H7 (cell line): ENCODE measurements at places on chromosomes 2 and 18. TPM values are rescaled to one million over a fixed set of nuclear protein-coding genes. Genes with fewer than 3 reads are reported as not detected.

DNA sequence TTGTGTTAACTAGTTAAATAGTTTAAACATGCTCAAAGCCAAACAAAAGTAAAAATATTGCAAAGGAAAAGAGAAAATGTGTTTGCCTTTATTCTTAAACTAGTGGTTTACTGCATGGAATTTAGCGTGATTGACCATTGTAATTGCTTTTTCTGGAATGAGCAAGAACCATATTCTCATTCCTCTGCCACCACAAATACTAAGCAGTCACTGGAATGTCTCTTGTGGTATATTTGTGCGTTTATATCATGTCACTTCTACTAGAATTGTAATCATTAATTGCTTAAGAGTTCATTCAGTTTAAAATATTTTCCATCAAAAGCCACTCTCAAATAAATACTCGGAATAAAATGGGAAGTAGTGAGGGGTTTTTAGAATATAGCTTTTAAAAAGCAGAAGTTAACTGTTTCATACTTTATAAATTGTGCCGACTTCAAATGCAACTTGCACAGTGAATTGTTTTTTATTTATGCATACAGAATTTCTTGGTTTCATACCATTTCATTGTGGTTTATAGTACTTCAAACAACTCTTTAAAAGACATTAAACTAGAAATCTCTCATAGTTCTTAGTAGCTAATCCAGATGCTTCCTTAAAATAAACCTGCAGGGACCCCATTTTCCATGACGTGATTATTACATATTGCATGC is 288.1 kb downstream of the EPHA4 start:
- DNase-seq: no peak

NMUR1 gene
- 0.10 and 0.22 TPM in 2 replicates for total RNA-seq

DNA sequence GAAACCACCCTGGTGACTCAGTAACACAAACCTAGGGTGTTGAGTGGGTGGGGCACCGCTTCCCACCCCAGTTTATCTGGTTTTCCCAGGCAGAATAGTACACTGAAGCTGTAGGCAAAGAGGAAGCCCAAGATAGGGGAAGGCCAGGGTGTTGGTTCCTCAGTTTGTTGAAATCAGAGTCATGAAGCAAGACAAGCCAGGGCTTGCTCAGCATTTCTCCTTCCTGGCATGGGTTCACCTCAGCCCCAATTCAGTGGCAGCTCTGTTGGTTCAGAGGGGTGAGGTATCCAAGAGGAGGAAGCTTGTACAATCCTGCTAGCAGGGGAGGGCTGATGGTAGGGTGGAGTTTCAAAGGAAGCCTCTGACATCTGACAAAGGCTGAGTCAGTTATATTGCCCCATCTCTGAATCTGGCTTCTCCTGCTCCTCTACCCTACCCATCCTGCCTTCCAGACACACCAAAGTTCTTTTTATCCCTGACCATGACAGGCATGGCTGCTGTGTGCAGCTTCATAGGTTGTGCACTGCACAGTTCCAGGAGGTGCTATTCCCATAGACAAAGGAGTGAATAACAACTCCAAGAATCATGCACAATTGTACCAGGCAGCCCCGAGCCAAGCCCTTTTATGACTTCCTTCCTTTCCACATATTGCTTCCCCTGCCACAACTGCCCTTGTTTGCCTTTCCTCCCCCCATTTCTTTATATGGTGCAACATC is 24.9 kb upstream of the RAB10 start:
- DNase-seq: no peak

DNA sequence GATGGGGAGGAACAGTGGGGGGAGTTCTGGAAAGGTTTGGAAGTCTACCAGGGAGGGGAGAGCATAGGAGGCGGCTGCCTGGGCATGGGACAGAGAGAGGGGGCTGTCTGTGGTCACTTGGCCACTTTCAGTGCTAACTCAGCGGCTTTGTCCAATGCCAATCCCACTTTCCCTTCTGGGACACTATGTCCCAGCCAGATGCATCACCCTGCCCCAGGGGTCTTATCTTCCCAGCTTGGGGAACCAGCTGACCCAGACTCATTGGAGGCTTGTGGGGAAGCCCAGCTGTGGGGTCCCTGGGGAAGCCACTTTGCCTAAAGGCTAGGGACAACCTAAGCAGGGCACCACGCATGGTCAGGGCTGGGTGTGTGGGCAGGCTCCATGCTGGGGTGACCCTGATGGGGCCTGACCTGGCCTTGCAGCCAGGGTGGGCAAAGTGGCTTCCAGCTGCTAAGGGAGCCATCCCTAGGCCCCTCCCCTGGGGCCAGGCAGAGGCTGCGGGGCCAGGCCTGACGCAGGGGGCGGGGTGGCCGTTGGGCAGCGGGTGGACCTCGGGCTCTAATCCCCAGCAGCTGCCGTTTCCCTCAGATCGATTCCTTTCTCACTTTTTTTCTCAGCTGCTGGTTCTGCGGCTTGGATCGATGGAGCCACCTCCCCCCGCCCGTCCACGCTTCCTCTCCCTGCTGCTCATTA is 1.6 kb upstream of the ASIC4 start:
- peak; percentile 80 for DNase-seq

DNA sequence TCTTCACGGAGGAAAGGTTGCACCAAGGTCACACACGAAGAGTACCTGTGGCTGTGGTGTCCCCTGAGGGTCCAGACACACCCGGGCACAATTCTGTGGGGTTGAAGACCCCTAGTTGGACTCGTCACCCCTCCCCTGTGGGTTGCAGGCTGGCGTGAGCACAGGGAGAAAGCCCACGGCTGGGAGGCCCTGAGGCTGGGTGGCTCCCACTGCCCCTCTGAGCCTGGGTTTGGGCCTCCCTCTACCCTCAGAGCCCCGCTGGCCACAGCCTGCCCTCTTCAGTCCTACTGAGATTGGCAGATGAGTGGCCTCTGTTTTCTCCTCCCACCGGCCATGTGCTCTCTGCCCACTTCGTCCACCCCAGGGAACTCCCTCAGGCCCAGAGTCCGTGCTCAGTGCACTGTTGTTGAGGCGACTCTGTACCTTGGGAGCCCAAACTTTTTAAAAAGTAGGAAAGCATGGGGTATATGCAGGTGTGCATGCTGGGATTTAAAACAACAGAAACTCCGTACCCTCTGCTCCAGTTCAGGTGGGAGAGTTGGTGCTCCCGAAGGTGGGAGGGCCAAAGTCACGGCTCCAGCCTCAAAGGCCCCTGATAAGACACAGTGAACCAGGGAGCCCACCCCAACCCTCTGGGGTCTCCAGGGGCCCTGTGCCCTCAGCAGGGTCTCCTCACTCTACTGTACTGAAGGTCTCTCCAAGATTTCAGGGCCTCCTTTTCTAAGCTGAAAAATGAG is 19.1 kb downstream of the RAMP1 start:
- DNase-seq: peak; percentile 48

GRCh38 chr18:48356151-48356745 is 52.9 kb downstream of the ZBTB7C start:
- no peak for DNase-seq

NDUFS1 gene
- 93.7 and 115 TPM in 2 replicates for total RNA-seq

LAMA1 gene
- 17.2 and 17.5 TPM in 2 replicates for total RNA-seq

DNA sequence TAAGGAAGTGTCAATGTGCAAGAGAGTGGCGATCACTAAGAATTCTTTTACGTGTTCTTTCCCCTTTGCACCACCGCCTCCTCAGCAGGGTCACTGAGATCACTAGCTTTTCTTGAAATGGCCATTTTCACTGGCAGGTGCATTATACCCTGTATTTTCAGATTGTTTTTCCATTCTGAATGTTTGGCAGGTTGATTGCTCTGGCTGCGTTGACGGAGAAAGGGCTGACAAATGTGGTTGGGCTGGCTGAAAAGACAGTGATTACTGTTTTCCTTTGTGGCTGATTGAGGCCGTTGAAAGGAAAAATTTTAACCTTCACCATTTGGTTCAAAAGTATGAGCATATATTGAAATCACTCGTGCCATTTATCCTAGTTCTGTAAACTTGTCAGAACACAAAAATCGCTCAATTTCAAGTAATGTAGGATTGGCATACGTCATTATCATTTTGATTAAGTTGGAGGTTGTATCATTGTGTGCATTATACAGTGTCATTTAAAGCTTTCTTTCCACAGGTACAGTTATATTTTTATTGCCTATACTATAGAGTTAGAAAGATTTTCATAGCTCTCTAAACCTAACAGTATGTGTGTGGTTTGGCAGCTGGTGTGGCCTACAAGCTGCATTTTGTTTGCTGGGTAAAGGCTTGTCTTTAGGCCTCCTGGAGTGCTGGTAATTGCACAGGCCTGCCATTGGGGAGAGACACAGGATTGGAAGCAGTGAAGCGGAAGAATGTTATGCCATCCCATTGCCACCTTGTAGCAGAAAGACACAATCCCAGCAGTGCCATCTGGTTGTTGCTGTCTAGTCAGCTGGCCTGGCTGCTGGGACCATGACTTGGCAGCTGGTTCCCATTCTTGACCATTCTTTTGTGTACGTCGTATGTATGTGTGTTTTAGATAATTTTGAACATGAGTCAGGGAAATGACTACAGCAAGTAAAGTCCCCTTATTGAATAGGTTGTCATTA is 36.7 kb downstream of the DYNC1I2 start:
- peak; percentile 27 for DNase-seq

DNA sequence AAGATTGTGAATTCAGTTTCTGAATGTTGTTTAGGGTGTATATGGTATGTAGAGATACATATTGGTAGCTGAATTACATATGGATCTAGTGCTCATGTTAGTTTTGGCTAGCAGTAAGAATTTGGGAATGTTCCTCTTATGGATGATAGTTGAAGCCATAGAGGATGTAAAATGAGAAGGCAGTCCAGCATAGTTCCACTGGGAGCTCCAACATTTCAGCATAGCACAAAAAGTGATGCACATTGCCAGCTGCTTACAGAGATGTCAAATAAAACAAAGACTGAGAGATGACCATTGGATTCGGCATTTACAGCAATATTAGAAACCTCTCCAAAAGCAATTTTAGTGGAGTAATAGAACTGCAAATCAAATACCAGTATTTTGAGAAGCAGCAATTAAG is 77.4 kb downstream of the EML4 start:
- no peak for DNase-seq

DNA sequence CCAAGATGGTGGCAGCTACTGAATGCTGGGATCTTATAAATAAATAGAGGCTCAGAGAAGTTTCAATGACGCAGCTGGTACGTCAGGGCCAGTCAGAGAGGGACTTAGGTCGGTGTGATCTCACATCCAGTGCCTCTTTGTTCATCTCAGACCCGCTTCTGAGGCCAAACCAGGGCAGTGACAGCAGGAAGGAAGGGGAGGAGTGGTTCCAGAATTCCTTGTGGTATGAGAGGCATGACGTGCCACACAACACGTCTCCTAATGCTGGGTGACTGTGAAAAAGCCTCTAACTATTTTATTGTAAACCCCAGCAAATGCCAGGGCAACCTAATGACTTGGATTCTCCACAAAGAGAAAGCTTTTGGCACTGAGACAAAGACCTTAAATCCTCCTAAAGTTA is 423.3 kb downstream of the LPIN1 start:
- DNase-seq: no peak

GRCh38 chr2:216206041-216206703 is 97.0 kb downstream of the XRCC5 start:
- no peak for DNase-seq

RPRM gene
- 84.1 and 92.3 TPM in 2 replicates for total RNA-seq

DNA sequence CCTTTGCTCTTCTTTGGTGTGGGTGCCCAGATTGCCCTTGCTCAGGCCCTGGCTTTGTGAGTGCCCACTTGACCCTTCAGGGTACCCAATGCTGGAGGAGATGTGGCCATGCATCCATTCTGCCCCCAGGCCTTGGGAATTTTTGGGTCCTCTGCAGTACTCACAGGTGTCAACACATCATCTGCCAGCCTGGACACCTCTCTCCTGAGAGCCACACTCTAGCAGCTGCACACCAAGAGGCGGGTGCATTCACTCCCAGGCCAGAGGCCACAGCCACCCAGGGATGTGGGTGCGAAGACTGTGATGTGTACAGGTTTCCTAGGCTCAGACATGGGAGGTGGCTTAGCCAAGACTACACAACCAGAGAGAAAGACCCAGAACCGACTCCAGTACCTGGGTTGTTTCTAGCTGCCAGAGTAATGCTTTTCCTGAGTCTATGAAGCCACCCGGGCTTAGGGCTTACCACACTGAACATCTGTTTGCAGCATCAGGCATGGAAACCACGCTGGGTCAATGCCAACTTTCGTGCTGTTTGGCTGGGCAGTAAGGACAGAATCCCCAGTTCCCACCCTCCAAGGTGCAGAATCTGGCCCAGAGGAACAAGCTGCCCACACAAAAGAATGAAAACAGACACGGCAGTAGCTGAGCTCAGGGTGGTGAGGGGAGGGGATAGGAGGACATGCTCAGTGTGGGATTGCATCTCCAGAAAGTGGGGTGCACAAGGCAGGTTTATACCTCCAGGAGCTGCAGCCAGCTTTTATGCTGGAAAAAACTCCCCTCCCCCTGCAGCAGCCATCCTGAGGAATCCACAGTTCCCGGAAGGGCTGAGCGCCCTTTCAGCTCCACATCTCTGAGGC is 40.1 kb downstream of the KCNF1 start:
- no peak for DNase-seq

GRCh38 chr18:49055754-49056172 is 105.0 kb upstream of the SMAD7 start:
- no peak for DNase-seq

INPP5D gene
- 1.7 and 5.2 TPM in 2 replicates for total RNA-seq

DNA sequence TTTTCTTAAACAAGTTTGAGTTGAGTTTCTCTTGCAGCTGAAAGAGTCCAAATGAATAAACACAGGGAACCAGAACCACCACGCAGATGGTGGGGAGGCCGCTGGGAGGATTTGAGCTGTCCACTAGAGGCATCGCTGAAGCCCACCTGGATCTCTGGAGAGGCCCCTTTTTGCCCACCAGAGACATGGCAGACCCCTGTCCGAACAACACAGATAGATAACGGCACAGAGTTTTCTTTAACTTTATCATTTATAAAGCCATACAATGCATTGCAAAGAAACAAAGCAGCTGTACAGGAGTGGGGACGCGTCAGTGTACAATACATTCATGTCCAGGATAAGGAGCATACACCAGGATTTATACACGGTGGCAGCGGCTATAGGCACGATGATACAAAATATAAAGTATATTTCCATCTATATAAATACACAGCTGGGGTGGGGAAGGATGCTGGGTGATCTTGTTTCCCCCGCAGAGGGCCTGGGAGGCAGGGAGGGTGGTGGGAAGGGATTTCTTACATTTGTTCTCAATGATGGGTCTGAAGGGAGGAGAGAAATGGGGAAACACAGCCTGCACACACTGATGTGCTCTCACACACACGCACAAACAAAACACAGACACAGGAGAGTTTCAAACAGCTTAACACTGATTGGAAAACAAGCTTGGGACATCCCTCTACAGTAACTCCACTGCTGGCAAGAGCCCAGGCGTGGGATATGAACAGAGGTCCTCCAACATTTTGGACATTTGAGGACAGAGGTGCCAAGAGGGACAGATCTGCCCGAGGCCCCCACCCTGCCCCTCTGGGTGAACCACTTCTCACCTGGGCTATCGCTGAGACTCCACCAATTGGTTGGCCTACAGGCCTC is 203.0 kb downstream of the TNS1 start:
- DNase-seq: peak; percentile 17

- no peak for DNase-seq
These were observed 135.4 kb downstream of the TMEM17 start for GRCh38 chr2:62370321-62371250.

DNA sequence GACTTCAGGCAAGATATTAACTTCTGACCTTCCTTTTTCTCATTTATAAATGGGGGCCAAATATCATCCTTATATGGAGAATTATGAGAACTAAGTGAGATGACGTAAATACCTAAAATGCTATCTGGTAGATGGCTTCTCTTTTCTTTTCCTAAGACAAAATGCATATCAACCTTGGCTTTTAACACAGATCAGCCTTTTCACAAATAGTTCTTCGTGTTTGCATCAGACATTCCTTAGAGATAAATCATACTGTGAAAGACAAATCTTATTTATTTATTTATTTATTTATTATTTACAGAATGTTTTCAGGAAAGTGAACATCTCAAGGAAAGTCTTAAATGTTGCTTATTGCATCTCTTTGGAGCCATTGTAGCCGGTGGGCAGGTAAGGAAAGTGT is 62.8 kb downstream of the NBEAL1 start:
- DNase-seq: no peak
